ENCODE measurements at places on chromosomes 3 and 15.

GRCh38 chr3:180947761-180948390 lies 35.4 kb downstream of the FXR1 start:
- DNase-seq, result no peak

GRCh38 chr15:71562251-71562650 lies 248.1 kb upstream of the NR2E3 start:
- DNase-seq, result no peak

GRCh38 chr3:188041895-188042294 lies 112.1 kb upstream of the LPP start:
- DNase-seq, result no peak

DNA sequence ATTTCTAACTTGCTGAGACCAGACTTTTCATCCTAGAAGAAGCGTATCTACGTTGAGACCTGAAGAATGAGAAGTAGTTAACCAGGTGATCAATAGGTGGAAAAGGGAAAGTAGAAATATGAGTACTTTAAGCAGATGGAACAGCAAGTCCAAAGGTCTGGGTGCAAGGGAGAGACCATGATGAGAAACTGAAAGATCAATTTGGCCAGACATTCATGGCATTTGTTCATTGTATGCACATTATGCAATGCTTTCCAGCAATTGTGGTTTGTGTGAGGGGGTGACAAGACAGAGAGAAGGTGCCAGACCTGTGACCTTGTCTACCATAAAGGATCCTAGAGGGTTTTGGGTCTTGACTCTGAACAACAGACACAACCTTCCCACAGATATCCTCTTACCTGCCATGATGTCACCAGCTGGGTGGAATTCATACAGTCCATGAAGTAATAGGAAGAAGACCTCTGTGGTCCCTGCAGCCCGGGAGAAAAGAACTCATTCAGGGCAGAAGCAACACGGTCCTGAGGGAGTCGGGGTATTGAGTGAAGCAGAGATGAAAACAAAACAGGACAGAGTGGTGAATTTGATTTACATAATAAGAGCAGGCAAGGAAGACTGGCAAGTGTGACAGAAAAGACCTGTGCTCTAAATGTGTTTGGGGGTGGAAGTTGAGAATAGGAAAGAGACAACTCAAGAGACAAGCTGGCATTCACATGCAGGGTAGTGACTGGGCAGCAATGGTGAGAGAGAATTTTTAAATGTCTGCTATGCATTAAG lies 63.4 kb upstream of the PSMD6 start:
- DNase-seq, result no peak

DNA sequence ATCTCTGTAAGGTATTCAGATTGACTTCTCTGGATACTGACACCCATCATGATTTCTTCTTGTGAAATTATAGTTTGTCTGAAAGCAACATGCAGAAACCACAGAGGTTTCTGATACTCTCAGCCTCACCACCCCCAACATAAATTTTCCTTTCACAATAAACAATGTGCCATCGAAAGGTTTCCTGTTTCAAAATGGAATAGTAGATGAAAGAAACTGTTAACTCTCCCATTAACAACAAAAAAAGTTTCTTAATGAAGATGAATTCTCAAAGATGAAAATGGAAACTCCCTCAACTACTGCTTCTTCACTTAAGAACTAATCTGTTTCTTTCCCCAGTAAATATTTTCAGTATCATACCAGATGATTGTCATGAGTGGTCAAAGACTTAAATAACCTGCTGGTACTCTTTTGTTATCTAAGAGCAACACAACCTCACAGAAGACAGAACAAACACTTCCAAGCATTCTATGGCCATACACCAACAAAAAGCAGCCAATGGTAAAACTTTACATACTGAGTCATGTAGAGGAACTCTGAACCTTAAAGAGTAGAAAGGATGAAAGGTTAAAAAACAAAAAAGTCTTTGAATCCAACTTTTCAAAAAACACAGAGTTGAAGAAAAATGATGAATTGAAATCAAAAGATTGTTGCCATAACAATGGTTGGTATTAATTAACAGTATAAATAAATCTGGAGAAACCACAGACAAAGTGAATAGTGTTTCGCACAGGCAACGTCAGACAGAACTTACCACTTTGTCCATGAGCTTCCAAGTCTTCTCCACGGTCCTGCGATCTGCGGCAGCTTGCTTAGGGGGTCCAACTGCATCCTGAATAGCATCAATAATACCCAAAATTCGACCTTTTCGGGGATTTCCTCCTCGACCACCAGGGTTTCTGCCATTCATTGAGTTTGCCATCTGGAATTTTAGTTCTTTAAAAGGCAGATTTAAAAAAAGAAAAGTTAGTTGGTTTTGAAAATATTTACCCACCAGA lies 1.9 kb downstream of the CBLB start:
- DNase-seq, result no peak

DNA sequence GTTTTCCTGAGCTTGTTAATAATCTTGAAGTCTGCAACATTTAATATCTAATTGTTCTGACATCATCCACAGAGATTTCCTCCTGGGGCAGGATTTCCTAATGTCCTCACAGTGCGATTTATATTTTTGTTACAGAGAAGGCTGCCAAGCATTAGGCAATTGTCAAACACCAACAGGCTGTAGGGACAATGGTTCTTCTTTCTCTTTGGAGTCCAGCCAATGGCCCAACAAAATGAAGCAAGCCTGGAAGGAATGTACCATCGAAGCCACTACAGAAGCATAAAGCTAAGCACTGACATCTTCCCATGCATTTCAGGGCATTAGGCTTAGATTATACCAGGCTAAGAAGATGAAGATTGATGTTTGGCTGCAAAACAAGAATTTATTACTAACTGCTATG lies 173.0 kb upstream of the FRMD4B start:
- DNase-seq, result no peak

DNA sequence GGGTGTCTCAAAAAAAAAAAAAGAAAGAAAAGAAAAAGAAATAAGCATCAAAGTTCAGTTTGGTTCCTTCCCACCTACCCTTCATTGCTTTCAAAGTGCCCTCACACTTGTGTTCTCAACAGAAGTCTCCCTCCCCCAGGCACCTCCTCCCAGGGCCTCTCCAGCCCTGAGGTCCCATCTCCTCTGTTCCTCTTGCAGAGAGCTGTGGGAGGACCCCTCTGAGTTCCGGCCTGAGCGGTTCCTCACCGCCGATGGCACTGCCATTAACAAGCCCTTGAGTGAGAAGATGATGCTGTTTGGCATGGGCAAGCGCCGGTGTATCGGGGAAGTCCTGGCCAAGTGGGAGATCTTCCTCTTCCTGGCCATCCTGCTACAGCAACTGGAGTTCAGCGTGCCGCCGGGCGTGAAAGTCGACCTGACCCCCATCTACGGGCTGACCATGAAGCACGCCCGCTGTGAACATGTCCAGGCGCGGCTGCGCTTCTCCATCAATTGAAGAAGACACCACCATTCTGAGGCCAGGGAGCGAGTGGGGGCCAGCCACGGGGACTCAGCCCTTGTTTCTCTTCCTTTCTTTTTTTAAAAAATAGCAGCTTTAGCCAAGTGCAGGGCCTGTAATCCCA lies 6.1 kb downstream of the CYP1A2 start:
- no peak for DNase-seq

Measured in glomerular endothelial cell (primary cell).